ENCODE measurements at places on chromosomes 1 and 21.

DNA sequence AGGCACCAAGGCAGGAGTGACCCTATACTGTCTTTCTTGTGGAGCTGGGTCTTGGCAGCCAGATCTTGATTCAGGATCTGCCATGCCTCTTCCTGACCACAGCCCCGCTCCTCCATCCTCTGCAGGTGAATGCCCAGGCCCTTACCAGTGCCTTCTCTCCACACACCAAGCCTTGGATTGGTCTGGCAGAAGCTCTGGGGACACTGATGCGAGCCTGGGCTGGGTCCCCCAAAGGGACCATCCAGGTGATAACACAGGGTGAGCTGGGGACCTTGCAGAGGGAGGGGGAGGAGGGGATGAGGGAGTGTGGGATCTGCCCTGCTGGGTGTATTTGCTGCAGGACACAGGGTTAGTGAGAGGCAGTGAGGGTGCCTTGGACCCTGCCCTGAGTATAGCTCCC lies 28.4 kb downstream of the HMGCS2 start:
- no peak for DNase-seq

GRCh38 chr1:55870106-55870505 lies 654.9 kb upstream of the USP24 start:
- DNase-seq, result no peak

DNA sequence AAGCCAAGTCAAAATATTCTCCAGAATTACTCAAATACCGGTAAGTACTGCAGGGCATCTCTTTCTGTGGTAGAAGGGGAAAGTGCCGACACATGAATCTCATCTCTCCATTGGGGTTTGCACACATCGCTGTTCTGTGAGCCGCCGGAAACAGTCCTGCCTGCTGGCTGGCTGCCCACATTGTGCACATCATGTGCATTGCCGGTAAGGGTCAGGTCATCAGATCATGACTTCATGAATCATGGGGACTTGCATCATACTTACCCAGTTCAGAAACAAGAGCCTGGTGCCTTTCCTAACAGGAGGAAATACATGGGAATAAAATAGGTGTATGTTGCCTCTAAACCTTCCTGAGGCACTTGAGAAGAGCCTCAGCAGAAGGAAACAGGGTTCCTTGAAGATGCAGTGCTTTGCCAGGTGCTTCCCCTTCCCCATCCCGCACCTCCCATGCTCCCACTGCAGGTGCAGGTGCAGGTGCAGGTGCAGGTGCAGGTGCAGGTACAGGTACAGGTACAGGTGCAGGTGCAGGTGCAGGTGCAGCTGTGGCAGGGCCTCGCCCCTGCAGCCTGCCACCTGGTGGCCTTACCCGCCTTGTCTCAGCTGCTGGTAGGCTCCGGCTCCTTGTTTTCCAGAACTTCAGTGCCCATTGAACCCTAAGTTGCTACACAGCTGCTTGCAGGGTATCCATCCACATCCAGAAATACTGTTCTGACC lies 26.5 kb downstream of the GPR137B start:
- no peak for DNase-seq

- no peak for DNase-seq
Measured at GRCh38 chr1:188170935-188171334, 1342.2 kb downstream of the PLA2G4A start.

GRCh38 chr1:206011057-206011456 lies 7.9 kb upstream of the RAB7B start:
- no peak for DNase-seq

GRCh38 chr1:109316506-109316905 lies 9.7 kb upstream of the MYBPHL start:
- DNase-seq, result no peak

DNA sequence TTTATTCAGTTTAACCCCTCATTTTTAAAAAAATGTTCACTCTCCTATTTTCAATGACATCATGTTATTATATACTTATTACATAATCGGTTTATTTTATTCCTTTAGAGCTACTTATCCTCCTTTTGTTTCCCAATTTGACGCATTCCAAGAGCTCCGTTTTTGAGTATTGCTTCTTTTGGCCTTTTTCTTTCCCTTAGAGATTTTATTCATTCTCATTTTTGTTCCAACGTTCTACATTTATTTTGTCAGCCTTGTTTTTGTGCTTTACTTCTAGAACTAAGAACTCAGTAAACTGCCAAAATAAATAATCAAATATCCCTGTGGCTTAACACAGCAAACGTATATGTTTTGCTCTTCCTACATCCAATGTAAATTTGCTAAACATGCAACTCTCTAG lies 769.1 kb downstream of the NCAM2 start:
- DNase-seq, result no peak

- DNase-seq, result no peak
Measured at GRCh38 chr1:168092566-168093355, 44.0 kb downstream of the GPR161 start.

DNA sequence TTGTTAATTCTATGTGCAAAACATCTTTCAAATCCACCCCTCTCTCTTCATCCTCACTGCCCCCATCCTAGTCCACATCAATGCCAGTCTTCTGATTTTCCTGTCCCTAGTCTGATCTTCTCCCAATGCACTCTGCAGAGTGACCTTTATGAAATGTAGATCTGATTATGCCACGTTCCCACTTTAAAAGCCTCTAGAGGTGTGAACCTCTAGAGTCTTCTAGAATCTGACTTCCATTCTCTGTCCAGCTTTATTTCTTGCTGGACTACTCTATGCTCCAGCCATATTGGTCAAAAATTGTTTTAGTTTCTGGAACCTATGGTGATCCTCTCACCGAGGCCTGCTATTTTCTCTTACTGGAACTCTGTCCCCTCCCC lies 32.5 kb downstream of the ZNF648 start:
- DNase-seq, result no peak

- no peak for DNase-seq
Measured at GRCh38 chr1:223847781-223848345, 2.1 kb upstream of the TP53BP2 start.

DNA sequence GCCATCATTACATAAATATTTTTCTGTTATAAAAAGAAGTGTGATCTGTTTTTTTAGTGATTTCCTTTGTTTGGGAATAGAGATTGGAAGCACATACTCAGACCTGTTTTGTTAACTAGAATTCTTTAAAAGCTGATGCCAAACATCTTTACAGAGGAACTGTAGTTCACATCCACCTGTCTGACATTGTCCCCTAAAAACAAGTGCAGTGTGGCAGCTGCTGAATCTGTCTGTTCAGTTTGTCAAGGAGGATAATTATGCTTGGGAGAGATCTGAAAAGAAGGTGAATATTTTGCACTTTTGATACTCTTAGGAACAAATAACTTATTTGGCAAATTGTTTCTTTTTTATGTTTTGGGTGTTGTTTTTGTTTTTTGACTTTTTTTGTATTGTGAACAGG lies 13.6 kb downstream of the AGMAT start:
- no peak for DNase-seq

- DNase-seq, result no peak
Measured at GRCh38 chr1:96388421-96389310, 332.9 kb upstream of the PTBP2 start.

DNA sequence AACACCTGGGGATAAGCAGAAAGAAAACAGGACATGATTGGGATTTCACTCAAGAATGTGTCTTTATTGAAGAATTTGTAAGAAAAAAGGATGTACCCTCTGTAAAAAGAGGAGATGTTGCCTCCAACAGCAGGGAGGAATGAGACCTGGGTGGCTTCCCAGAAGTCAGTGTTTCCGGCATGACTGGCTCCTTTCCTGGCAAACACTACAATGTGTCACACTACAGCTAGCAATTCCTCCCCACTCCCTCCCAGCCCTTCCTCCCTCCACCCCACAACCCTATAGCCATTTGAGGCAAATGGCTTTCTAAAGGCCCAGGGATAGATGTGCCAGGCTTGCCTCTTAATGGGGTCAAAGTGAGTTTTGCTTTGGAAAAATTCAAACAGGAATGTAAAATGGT lies 11.5 kb upstream of the COL8A2 start:
- DNase-seq, result no peak
